ENCODE measurements at places on chromosomes 1 and 21. TPM values are rescaled to one million over a fixed set of nuclear protein-coding genes. Genes with fewer than 3 reads are reported as not detected.

Gene NUDC
- total RNA-seq: 49.7 TPM

Gene TMPRSS15
- total RNA-seq: 0.45 TPM

Gene SH3GLB1
- 228 TPM for total RNA-seq

Gene USH2A
- total RNA-seq: not detected

Gene TMEM240
- 1.4 TPM for total RNA-seq

Gene LCE1D
- total RNA-seq: not detected

Gene GPR37L1
- not detected for total RNA-seq

Gene MCOLN3
- total RNA-seq: 3.8 TPM

GRCh38 chr1:32540605-32541004, 1.4 kb downstream of the ZBTB8A start:
- no peak for DNase-seq

- DNase-seq: no peak
Measured at GRCh38 chr21:31559368-31560119, 99.9 kb upstream of the SOD1 start.

DNA sequence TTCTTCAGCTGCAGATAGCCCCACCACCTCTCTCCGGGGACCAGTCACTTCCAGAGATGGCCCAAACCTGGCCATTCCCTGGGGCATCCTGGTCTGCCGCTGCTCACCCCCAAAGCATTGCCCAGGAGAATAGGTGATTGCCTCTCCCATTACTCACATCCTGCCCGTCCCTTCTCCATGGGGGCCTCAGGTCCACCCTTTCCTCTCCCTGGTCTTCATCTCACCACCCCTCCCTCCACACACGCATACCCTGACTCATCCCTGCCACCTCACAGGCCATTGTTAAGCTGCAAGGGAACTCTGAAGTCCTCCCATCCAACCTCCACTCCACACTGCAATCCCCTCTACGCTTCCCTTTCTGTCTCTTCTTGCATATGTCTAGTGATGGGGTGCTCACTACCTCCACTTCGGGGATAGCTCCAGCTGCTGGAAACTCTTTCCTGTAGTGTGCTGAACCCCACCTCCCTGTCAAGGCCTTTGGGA, at the start of gene PLEKHG5:
TSS of gene PLEKHG5 (minus strand) at position 188 of the 483 bp plus-strand sequence. CDS start 14,096 bp downstream, outside the sequence.
- DNase-seq: no peak

DNA sequence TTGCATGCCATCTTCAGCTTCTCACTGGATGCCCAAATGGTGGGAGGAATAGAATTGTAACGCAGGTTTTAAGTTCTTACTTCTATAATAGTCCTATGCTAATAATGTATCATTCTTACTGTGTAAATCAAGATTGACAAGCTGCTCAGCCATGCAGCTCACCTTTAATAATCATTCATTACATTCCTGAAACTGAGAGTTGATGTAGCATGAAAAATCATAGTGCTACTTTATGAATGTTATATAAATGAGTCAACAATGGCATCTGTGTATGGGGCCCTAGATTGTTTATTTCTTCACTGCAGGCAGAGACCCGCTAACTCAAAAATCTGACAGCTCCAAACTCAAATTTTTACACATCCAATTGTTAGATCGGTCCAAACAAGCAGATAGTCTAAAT, 34.4 kb downstream of the FH start:
- no peak for DNase-seq

DNA sequence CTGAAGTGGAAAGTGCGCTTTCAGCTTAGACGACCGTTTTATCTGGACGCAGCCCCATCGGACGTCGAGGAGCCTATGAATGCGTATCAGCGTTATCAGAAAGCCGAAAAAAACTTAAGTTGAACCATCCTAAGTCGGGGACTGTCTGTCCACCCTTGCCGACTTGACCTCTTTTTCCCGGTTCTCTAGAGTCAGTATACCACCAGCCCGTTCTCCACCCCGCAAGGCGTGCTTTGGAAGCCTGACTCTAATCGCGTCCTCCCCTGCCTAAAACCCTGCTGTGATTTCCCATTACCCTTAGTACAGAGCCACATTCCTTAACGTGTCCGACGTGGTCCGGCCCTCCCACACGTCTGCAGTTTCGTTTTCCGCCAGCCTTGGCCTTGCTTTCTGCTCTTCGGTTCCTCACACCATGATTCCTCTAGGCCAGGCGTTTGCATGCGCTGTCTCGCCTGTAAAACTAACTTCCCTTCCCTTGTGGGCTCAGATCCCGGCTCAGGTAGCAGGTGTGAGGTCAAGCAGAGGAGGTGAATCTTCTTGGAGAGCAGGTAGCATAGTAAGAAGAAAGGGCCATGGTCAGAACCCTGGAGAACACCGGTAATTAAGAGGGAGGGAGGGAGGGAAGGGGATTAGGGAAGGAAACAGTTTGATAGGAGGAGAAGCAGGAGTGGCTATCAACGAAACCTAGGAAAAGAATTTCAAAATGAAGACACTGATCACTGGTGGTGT, 865 bp downstream of the ADPRS start:
- DNase-seq: peak; percentile 83

DNA sequence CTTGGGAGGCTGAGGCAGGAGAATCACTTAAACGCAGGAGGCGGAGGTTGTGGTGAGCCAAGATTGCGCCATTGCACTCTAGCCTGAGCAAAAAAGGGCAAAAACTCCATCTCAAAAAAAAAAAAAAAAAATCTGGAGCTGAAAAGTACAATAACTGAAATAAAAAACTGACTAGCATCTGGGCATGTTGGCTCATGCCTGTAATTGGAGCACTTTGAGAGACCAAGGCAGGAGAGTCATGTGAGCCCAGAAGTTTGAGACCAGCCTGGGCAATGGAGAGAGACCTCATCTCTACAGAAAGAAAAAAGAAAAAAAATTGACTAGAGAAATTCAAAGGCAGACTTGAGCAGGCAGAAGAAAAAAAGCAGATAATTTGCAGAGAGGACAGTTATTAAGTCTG, 18.1 kb downstream of the CLDN19 start:
- DNase-seq: no peak

DNA sequence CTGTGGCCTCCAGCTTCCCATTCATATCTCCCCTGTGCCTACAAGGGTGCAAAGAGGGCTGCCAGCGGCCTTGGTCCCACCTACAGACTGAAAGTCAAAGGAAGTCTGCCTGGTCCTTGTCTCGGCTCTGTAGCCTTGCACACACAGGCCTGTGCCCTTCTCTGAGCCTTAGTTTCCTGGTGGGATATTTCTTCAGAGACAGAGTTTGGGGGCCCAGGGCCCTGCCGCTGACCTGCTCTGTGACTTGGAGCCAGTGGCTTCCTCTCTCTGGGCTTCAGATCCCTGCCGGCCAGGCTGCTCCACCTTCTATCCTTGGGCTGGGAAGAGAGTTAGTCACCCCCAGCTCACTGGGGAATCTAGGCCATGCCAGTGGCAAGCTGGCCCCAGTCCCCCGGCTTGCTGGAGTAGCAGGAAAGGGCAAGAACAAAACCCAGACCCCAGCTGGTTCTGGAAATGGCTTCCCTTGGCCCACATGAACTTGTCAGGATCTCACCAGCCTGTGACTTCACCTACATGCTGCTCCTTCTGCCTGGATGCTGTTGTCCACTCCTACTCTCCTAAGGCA, 1.0 kb upstream of the TMEM61 start:
- DNase-seq: peak; percentile 82

- no peak for DNase-seq
Measured at GRCh38 chr1:109630898-109631512, 11.4 kb downstream of the AMPD2 start.

DNA sequence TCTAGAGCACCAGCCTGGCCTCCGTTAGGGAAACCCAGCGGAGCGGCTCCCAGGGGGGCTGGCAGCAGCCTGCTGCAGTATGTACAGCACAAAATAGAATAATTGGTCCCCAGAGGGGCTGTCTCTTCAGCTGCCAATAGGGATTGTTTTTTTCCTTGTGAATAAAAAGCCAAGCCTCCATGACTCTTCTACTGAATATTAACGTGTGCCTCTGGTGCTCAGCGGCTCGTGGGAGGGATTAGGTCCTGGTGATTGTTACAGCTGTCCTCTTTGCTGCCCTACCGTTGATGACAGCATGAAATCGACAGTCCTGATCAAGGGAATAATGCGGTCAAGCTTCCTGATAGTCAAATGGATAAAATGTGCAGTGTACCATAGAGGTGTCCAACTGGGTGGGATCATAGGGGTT, 190.7 kb upstream of the RUNX1 start:
- no peak for DNase-seq

- peak; percentile 59 for DNase-seq
Measured at GRCh38 chr21:41972511-41973205, 18.8 kb upstream of the C2CD2 start.

DNA sequence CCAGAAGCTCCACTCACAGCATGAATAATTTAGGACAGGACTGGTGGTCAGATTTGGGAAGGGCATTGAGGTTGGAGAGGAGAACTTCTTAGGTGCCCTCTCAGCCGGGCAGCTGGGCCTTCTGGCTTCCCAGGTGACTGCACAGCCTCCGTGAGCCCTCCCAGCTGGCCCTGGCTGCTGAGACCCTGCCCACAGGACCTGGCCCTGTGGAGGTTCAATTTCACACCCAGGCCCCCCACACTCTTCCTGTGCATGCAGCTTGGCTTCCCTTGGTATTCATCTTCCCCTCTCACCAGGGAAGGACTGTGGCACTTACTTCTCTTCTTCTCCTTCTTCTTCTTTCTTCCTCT, 50.6 kb downstream of the NDUFS5 start:
- DNase-seq: no peak
